GM12865 (cell line): ENCODE measurements at places on chromosomes 12 and 14.

DNA sequence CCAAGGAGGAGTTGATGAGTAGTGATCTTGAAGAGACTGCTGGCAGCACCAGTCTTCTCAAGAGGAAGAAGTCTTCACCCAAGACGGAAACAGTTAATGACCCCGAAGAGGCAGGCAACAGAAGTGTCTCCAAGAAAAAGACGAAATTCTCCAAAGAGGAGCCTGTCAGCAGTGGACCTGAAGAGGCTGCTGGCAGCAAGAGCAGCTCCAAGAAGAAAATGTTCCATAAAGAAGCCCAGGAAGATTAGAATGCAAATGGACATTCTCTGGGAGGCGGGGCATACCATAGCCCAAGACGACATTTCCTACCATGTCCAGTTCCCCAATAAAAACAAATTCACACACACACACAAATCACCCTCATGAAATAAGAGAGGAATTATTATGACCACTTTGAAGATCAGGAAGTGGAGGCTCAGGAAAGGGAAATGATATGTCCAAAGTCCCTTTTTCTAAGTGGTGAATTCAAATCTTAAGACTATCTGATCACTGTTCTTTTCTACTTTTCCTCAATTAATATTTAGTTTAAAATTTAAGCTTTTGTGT, 131.8 kb downstream of the PAWR start:
- DNase-seq: no peak

DNA sequence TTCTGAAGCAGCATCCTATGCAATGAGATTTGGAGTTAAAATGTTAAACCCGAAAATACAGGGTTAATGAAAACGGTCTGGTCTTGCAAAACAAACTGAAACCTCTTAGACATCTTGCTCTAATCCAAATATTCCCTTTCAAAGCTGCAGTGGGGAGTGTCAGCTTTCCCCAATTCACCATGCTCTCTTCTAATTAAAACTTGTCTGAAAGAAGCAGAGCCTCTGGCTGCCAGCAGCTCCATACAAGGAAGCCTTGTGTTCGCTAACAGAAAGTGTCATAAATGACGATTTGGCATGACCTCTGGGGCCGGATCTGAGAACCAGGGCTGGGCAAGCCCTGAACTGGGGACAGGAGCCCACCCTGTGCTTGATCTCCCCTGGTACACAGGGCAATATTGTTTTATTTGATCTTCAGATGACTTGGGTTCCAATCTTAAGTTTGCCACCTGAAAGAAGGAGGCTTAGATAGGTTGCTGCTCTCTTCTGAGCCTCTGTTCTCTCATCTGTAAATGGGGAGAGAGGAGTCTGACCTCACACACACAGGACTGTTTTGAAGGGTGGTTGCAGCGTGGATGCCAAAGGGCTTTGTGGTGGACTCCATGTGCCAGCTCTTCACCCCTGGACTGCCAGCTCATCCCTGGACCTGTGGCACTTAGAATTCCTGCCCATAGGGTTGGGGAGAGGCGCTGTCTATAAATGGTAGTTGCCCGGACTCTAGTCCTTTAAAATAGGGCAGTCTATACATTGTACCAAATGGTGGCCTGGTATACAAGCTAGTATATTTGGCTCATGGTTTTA, 7.8 kb downstream of the KMT5A start:
- no peak for DNase-seq

- DNase-seq: no peak
Measured at GRCh38 chr12:27549236-27549800, 25.3 kb downstream of the PPFIBP1 start.

DNA sequence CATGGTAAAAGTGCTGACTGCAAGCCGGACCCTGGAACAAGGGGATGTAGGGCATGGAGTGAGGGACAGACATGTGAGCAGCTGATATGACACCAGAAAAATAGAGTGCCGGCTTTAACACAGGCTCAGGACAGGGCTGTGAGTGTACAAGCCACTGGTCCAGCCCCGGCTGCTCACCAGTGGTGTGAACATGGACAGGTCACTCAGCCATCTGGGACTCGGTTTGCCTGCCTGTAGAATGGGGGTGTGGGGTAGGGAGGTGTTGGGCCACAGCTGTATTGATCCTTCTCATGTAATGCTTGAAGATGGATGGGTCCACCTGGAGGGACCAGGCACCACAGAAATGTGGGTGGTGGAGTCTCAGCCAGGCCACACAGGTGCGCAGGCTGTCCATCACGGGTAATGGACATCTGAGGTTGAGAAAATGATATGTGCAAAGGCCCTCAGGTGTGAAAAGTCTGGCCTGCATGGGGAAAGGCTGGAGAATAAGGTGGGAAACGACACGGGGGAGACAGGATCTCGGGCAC, 10.6 kb upstream of the KRT74 start:
- no peak for DNase-seq

GRCh38 chr14:45377166-45377565, 124.2 kb upstream of the MIS18BP1 start:
- no peak for DNase-seq
